ENCODE measurements at places on chromosomes 5 and 9.
A peak's percentile ranks its signal among the peaks of the same experiment; 100 is the strongest.

- H3K27ac ChIP-seq = no peak overlapping the region
- no peak overlapping the region for H3K4me3 ChIP-seq
- no peak for DNase-seq
These were observed 74.2 kb downstream of the MAMDC2 start for GRCh38 chr9:70117835-70118319.

GRCh38 chr5:83172655-83173054 is 95.3 kb downstream of the XRCC4 start:
- peak; percentile 13 for DNase-seq
- no peaks in the 10 kb centered on the region for H3K36me3 ChIP-seq
- no peaks in the 10 kb centered on the region for H3K27me3 ChIP-seq
- H3K27ac ChIP-seq = no peak overlapping the region
- H3K4me1 ChIP-seq = no peaks in the 10 kb centered on the region
- H3K4me3 ChIP-seq = no peak overlapping the region

DNA sequence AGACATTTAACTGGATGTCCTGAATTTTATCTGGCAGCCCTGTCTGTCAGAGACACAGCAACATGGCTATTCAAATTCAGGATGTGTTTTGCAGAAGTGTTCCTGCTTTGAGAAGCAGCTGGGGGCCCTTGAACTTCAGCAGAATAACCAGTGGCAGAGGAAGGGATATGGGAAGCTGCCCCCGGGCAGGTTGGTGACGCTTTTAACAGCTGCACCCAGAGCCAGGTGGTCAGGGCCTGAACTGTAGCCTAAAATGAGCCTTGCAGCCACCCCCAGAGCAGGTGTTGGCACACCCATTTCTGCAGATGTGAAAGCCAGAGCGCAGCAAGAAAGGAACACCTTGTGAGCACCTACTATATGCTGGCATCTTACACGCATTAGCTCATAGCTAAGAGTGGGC is 128.7 kb upstream of the BOD1 start:
- no peaks in the 10 kb centered on the region for H3K36me3 ChIP-seq
- DNase-seq = no peak
- no peak overlapping the region for H3K27ac ChIP-seq

- no peaks in the 10 kb centered on the region for H3K27me3 ChIP-seq
- no peaks in the 10 kb centered on the region for H3K4me1 ChIP-seq
- H3K27ac ChIP-seq = no peak overlapping the region
- peaks cover 21% of the 10 kb centered on the region for H3K36me3 ChIP-seq
- no peak overlapping the region for H3K4me3 ChIP-seq
- peak; percentile 69 for DNase-seq
These were observed 7.9 kb upstream of the ANKDD1B start for GRCh38 chr5:75603371-75603770.

- DNase-seq = no peak
- H3K4me3 ChIP-seq = no peak overlapping the region
- H3K4me1 ChIP-seq = no peaks in the 10 kb centered on the region
These were observed 160.0 kb downstream of the PAPPA start for GRCh38 chr9:116313638-116314037.

GRCh38 chr9:31582561-31582960 is 801.9 kb upstream of the ACO1 start:
- H3K36me3 ChIP-seq = no peaks in the 10 kb centered on the region
- H3K4me1 ChIP-seq = no peaks in the 10 kb centered on the region
- no peak overlapping the region for H3K27ac ChIP-seq
- no peak for DNase-seq
- H3K4me3 ChIP-seq = no peak overlapping the region
- no peaks in the 10 kb centered on the region for H3K27me3 ChIP-seq

DNA sequence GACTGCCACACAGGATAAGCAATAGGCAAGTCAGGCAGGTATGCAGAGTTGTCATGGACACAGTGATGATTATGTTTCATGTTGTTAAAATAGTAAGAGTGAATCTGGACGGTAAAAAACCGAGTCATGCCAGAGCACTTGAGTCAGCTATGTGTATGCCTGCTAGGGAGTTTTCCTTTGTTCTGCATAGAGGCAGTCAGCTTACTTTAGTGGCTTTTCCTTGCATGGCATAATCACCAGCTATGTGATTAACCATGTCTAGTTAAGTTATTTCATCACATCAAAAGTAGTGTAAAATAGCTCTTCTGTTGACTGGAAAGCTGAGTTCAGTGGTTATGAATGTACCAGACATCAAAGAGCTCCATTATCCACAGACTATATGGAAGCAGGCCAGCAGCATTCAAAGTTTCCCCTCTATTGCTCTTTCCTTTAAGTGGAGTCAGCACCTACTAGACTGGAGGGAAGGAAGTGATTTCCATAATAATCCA is 989.8 kb downstream of the TLE1 start:
- no peak overlapping the region for H3K27ac ChIP-seq
- no peak overlapping the region for H3K4me3 ChIP-seq
- H3K27me3 ChIP-seq = no peaks in the 10 kb centered on the region
- no peaks in the 10 kb centered on the region for H3K36me3 ChIP-seq

GRCh38 chr9:68505681-68506409 is 34.8 kb downstream of the TMEM252 start:
- no peak overlapping the region for H3K4me3 ChIP-seq
- H3K27me3 ChIP-seq = no peaks in the 10 kb centered on the region
- H3K27ac ChIP-seq = peak overlapping the region; percentile 76
- H3K36me3 ChIP-seq = no peaks in the 10 kb centered on the region
- peaks cover 10% of the 10 kb centered on the region for H3K4me1 ChIP-seq

DNA sequence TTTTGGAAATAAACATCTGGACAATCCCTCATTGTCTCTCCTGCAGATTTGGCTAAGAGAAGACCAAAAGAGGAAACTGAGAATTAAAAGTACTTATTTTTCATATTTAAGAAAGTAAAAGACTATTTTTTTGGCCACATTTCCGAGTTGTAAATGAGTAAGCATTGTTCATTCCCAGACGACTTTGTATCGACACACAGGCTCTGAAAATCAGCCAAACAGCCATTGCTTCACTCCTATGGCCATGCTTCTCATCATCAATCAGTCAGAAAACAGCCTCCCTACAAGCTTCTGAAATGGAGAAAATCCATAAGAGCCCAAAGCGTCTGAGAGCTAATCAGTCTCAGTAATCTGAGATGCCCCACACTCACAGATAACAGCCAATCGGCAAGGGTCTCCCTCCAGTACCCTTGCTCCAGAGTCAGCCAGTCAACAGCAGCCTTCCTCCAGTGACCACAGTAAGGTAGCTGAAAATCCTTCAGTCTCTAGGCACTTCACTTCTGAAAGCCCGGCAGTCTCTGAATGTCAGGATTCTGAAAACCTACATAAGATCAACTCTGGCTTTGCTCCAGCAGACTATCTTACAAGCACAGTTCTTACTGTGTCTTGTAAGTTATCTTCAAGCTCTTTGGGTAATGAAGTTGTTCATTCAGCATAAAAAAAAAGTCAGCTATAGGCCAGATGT is 30.9 kb downstream of the CDO1 start:
- no peaks in the 10 kb centered on the region for H3K4me1 ChIP-seq
- DNase-seq = peak; percentile 18
- H3K36me3 ChIP-seq = no peaks in the 10 kb centered on the region
- H3K27me3 ChIP-seq = peaks cover 20% of the 10 kb centered on the region
- no peak overlapping the region for H3K27ac ChIP-seq

DNA sequence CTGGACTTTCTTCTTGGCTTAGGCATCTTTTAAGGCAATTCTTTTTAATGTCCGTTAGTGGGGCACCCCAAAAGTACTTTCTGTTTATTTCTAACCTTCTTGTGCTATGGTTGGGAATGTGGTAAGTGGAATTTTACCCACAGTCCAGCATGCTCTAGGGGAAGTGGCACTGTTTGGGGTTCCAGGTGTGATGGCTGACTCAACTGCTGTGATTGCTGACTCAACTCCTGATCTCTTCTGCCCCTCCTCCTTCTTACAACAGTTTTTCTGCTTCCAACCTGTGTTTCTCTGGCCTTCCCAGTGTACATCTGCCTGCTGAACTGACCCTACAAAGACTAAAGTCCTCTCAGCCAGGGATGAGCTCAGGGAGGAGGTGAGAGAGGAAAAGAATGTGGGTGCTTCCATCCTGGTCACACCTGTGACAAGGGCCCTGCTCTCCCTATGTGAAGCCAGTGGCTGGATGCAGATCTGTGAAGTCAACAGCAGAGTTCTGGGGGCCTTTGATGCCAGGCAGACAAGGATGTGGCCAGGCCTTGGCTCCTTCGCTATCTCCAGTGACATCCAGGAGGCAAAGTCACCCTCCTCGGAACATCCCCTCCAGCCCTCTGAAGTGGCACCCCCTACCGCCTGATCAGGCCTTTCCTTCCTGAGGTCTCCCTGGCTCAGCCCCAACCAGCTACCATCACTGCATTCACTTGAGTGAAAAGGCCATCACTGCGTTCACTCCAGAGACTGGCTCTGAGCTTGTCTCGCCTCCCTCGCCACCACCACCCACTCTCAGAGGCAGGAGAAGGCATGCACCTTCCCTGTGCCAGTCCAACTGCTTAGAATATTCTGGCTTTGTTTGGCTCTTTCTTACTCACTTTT is 72.2 kb downstream of the C5orf15 start:
- no peaks in the 10 kb centered on the region for H3K27me3 ChIP-seq
- no peaks in the 10 kb centered on the region for H3K4me1 ChIP-seq
- DNase-seq = no peak
- no peak overlapping the region for H3K27ac ChIP-seq
- no peaks in the 10 kb centered on the region for H3K36me3 ChIP-seq

DNA sequence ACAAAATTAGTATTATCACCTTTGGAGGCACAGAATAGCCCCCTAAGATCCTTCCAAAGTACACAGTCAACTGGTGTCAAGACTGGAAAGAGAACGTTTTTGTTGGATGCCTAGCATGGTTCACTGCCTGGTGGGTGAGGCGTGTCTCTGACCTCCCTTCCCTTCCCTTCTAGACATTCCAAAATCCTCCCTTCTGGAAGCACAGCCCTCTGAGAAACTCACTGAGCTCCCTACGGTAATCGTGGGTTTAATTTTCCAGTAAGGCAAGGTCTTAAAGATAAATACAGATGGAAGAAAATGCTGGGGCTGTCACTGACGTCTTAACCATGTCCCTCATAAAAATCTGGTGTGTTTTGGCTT is 138.8 kb downstream of the LIFR start:
- peaks cover 7% of the 10 kb centered on the region for H3K4me1 ChIP-seq
- H3K27me3 ChIP-seq = no peaks in the 10 kb centered on the region
- DNase-seq = no peak
- H3K4me3 ChIP-seq = no peak overlapping the region

DNA sequence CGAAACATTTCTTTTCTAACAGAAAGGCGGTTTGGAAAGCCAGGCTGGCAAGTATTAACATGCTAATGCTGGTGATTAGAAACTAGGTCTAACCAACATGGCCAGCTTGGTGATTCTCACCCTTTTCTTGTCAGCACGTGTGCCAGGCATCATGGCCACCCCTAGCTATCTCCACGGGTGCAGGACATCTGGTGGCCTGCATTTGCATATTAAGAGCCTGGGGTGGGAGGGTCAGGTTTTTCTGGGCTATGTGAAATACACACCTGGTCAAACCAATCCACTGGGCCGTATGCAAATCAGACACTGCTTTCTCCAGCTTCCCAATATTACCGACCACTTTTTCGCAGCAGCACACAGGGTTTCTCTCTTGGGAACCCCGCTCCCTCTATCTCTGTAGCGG is 612.1 kb downstream of the PTPRD start:
- H3K36me3 ChIP-seq = no peaks in the 10 kb centered on the region
- no peak overlapping the region for H3K4me3 ChIP-seq
- no peak overlapping the region for H3K27ac ChIP-seq
- DNase-seq = no peak
- H3K27me3 ChIP-seq = no peaks in the 10 kb centered on the region

Measured in stomach (tissue), 19 donors.